HuH-7.5 (cell line): ENCODE measurements at places on chromosomes 5 and 9.

GRCh38 chr5:142506756-142507155, 179.1 kb downstream of the FGF1 start:
- no peak for DNase-seq

- no peak for DNase-seq
These were observed 39.4 kb upstream of the ERCC6L2 start for GRCh38 chr9:95836072-95836471.

GRCh38 chr5:14114615-14115251, 28.4 kb upstream of the TRIO start:
- DNase-seq, result no peak

DNA sequence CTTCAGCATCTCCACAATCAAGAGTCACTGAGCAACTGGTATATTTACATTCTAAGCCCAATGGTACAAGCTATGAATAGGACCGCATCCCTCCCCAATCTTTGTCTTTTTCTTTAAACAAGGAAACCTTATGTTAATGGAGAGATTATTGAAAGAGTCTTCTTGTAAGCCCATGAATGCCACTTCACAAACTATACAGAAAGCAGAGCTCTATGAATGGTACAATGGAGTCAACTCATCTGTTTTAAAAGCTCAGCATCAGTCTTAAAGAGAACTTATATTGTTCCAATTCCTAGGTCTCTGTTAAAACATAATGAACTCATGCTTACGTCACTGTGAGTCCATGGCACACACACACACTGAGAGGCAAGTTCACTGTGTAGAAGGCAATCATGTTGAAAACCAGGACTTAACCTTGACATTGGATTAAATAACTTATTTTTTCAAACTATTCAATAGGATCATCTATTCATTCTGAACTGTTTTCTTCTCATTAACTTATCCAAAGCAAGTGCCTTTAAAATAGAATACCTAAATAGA, 4.5 kb downstream of the NREP start:
- no peak for DNase-seq

DNA sequence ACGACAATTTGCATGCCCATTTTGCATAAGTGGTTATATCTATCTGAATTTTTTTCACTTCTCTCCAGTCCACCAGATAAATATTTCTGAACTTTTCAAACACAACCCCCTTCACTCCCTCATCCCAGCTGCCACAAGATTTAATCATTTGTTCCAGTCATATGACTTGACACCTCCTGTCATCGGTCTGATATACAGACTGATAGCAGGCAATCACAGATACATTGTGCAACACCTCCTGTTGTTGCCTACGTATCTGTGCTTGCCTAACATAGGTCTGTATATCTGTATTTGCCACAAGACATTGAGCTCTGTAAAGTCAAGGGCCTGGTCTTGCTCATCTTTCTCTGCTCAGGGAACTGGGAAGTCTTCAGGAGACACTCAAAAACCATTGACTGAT, 65.6 kb downstream of the GNA14 start:
- no peak for DNase-seq

- DNase-seq, result no peak
These were observed 36.0 kb upstream of the PITX1 start for GRCh38 chr5:135069895-135070657.

DNA sequence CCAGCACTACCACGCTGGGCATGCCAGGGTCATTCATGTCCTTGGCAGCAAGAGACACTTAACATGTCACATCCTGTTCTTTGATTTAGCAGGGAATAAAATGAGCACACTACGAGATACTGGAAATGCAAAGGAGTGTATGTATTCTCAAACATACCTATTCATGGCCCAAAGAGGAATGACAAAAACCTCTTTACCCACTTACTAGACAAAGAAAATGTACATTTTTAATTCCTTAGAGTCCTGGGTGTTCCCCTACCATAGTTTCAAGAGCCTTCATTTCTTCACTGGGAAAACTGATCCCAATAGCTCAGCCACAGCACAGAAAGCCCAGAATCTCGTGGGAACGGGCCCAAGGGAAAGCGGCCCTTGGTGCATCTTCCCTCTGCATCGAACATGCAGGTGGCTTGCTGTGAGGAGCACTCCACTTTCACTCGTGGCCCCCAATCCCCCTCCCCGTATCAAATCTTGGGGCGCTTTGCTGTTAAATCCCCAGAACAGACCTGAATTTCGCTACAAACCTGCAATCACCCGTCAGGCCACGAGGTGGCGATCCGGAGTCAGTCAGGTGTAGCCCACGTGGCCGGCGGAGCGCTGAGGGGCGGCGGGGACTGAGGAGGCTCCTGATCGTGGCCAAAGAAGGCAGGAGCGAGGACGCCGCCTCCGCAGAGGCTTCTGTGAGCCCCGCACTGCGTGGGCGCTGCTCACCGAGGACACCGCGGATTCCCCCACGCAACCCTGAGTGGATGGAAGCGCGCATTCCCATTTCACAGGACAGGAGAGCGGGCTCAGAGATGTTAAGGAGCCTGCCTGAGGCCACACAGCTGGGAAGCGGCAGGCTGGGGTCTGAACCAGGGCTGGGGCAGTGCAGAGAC, 91.4 kb downstream of the LMX1B start:
- peak; percentile 89 for DNase-seq

- no peak for DNase-seq
These were observed 6.2 kb downstream of the OBP2A start for GRCh38 chr9:135552021-135552697.

DNA sequence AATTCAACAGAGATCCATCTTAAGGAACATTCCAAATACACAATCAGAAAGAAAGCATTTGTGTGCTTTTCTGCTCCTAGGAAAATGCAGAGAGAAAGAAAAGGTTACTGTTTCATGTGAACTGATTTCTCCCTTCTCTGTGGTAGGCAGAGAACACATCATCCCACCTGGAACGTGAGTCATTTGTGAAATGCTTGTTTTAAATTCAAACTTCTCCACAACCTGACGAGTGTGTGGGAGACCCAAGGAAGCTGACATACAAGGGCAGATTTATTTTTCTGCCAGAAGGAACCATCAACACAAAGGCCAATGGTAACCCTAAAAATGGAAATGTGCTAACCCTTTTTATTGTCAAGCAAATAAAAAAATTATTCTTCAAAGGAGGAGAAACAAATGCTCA, 156.4 kb downstream of the EFNA5 start:
- DNase-seq, result no peak

- DNase-seq, result no peak
These were observed 8.4 kb upstream of the PPP1R2B start for GRCh38 chr5:156841737-156842136.

DNA sequence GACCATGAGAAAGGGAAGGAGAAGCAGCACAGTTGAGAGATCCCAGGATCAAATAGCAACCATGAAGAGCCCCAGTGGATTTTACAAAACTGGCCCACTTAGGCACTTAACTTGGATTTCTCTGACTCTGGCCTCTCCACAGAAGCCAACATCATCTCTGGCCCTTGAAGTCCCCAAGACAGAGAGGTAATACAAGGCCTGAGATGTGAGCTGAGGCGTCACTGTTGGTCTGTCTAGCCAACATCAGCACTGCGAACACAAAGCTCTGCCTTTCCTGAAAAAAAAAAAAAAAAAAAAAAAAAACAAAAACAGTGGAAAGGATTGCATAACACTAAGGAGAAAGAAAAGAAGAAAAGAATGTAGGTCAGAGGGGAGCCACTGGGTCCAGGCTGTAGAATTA, 378.3 kb downstream of the BRINP1 start:
- no peak for DNase-seq
